ENCODE measurements at places on chromosomes 6 and 20.

DNA sequence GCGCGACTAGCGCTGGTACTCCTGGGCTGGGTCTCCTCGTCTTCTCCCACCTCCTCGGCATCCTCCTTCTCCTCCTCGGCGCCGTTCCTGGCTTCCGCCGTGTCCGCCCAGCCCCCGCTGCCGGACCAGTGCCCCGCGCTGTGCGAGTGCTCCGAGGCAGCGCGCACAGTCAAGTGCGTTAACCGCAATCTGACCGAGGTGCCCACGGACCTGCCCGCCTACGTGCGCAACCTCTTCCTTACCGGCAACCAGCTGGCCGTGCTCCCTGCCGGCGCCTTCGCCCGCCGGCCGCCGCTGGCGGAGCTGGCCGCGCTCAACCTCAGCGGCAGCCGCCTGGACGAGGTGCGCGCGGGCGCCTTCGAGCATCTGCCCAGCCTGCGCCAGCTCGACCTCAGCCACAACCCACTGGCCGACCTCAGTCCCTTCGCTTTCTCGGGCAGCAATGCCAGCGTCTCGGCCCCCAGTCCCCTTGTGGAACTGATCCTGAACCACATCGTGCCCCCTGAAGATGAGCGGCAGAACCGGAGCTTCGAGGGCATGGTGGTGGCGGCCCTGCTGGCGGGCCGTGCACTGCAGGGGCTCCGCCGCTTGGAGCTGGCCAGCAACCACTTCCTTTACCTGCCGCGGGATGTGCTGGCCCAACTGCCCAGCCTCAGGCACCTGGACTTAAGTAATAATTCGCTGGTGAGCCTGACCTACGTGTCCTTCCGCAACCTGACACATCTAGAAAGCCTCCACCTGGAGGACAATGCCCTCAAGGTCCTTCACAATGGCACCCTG, 1.6 kb downstream of the TPBG start:
- DNase-seq, result peak; percentile 24

DNA sequence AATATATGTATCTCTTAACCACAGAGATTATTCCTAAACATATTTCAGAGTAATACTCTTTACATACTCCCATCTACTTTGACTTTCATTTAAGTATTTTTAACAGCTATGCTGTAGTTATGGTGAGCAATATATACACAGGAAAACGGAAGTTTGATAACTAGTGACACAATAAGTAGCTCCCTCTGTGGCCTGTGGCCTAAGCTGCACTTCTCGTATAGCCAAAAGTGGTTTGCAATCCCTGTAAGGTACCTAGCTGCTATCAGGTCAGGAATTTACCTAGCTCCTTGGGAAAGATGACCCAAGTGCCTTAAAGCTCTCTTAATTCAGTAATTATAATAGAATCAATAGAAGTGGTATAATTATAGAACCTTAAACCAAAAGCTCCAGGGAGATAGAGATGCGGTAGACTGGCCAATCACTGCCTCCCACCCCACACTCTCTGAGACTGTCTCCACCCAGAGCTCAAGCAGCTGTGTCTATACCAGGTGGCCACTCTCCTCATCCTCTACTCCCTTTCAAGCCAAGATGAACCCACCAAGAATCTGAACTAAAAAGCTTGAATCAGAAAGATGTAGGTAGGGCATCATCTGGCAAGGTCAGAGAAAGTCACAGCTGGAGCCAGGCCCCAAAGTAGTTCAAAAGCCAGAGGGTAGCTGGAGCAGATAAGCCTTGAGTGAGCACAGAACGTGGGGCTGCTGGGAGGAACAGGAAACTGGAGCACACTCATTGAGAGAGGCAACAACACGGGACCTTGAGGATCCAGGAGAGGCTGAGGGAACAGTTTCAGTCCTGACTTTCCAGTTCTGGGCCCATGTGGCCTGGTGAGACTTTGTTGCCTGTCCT, 84.9 kb upstream of the ASF1A start:
- peak; percentile 84 for DNase-seq

DNA sequence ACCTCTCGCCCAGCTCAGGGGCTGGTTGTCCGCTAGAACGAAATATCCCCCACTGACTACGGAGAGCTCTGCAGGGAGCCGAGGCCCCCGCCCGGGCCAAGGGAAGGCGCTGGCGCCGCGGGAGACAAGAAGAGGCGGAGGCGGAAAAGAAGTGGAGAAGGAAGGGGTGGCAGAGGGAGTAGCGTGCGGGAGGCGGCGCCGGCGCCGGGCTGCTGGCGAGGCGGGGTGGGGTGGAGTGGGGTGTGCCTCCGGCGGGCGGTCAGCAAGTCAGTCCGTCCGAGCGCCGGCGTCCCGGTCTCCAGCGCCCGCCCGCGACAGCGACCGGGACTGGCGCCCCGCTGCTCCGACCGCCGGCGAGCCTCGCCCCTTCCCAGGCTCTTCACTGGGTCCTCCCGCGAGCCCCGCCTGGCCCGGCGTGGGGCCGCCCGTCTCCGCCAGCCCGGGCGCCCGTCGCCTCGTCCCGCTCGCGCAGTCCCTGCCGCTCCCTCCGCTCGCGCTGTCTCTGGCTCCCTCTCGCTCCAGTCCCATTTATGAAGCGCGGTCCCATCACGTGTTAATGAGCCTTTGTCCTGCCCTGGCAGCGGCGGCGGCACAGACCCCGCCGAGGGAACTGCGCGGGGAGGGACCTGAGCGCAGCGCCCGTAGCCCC, at the start of gene CNR1:
TSS of gene CNR1 (minus strand) at position 504 of the 649 bp plus-strand sequence. CDS start 21,073 bp downstream, outside the sequence.
- DNase-seq, result peak; percentile 31

DNA sequence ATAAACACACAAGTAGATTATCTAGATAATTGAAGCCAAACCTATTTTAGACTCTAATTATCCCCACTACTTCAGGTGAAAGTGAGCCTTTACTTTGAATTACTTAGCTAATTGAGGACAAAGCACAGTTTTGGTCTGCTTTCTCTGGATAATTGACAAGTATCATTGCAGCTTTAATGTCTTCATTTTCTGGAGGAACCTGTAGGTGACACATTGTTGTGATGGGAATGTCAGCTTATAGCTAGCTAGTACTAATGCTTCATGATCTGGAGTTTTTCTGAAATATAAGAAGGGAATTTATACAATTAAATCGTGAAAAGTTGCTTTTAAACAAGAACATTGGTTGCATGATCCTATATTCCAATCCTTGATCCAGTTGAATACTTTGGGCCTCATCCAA, 319.3 kb upstream of the CITED2 start:
- no peak for DNase-seq

GRCh38 chr6:150286912-150287311, 81.9 kb upstream of the IYD start:
- DNase-seq, result no peak

DNA sequence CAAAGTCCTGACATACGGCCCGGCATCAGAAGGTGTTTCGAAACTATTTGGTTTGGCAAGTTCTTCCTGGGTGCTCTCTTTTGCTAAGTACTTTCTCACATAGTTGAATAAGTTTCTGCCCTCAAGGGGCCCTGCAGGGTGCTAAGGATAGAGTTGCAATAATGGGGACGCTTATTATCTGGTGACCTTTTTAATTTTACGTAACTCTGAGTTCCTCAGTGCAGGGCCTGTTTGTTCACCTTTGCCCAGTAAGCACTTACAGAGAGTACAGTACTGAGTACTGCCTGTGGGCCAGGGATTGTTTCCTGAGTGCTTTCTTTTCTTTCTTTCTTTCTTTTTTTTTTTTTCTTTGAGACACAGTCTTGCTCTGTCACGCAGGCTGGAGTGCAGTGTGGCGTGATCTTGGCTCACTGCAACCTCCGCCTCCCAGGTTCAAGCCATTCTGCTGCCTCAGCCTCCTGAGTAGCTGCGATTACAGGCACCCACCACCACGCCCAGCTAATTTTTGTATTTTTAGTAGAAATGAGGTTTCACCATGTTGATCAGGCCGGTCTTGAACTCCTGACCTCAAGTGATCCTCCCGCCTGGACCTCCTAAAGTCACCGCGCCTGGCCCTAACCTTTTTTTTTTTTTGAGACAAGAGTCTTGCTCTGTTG, 4.5 kb upstream of the PXMP4 start:
- DNase-seq, result peak; percentile 50

GRCh38 chr20:6819599-6819998, 52.1 kb downstream of the BMP2 start:
- DNase-seq, result no peak

DNA sequence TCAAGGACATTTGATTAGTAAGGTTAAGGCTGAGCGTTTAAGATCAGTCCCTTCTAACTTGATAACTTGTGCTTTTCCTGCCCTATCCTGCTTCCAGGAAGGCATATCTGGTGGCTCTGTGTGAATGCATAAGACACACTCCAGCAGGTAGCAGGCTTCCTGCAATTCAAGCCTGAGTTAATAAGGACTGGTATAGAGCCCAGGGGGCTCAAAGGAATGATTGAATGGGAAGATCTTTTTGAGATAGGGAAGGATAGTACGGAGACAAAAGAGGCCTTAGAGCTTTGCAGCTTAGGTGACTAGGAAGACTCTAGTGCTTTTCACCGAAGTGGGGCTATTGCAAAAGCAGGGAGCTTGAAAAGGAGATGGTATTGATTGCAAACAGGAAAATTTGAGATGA, 307.1 kb downstream of the GRIK2 start:
- DNase-seq, result no peak

DNA sequence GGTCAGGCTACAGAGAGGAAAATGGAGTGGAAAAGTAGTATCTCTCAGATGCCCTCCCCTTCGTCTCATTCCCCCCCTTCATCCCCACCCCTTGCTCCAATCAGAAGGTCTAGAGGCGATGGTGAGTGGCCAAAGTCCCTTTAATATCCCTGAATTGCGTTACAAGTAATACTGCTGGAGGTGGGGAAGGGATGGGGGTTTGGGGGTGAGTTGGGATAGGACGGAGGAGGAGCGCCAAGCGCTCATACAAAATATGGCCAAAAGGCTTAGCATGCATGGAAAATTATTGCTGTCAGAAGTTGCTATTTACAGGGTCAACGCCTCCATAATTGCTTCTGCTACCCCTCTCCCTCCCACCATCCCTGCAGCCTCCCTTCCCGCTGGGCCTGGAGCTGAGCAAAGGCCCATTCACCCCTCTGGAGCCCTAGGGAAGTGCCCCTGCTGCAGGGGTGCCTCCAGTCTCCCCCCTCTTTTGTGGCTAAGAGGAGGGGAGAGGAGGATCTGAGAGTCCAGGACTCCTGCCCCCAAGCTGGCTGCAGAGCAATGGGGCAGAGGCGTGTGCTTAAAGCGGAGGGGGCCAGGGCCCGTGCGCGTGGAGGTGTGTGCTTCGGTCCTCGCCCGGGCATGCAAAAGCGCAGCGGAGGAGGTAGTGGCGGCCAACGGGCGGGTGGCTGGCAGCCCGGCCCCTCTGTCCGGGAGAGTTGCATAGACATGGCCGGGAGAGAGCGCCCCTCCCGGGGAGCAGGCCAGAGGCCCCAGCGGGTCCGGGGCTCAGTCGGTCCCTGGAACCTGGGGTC, 8.7 kb upstream of the SRXN1 start:
- no peak for DNase-seq

DNA sequence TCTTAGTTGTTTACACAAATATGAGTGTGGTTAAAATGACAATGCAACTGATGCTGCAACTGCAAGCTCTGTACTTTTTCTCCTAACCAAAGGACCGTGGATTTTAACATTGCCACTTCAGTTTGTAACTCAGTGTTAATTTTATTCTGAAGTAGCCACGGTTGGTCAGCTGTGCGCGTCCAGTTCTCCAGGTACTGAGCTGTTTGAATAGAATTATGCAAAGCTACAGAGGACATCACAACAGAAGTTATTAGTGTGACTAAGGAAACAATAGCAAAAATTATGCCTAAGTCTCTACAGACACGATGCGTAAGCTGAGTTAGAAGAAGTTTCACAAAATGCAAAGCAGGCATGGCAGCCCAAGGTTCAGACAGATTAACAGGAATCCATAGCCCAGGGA, 4.4 kb upstream of the ABHD12 start:
- no peak for DNase-seq

- DNase-seq, result no peak
These were observed 134.0 kb upstream of the SNX9 start for GRCh38 chr6:157688960-157689599.

DNA sequence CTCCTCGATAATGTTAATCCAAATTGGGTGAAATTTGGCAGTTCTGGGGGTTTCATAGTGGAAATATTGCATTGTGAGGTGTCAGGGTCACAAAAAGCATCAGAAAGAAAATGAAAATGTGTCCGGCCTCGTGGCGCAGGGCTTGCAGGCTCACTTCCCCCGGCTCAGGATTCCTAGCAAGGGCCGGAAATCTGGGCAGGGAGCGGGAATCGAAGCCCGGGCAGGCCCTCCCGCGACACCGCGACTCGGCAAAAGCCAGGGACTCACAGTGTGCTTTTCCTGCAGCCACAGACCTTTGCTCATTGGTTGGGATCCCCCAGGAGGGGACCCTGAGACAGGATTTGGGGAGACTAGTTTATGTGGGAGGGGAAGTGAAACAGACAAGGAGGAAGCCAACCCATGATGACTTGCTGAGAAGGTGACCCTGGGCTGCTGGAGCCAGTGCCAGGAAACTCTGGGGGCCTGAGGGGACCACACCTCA, 847 bp upstream of the CD93 start:
- no peak for DNase-seq

DNA sequence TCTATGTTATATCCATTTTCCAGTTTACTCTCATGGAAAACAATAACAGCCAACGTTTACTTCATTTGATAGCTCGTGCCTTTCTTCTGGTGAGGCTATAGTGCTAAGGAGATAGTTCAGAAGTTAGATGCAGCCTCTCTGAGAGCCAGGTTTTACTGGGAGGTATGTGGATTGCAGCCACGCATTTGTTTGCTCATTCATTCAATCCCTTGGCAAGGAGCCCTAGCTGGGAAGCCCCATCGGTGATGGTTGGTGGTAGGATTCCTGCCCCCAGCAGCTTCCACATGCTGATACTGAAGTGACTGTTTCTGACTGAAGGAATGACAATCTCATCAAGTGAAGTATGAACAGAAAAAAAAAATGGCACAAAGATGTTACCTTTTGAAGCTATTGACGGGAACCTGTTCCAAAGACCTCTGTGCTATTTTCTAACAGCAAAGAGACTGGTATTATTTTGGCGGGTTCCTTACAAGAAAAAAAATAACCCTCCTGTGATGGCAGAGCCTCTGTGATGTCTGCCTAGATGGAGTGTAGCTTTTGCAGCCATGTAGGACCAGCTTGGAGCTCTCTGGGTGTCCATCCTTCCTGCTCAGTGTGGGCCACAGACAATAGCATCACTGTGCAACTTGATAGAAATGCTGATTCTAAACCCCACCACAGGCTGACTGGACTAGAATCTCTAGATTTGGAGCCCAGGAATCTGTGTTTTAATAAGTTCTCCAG, 30.6 kb downstream of the SNAP25 start:
- DNase-seq, result no peak

DNA sequence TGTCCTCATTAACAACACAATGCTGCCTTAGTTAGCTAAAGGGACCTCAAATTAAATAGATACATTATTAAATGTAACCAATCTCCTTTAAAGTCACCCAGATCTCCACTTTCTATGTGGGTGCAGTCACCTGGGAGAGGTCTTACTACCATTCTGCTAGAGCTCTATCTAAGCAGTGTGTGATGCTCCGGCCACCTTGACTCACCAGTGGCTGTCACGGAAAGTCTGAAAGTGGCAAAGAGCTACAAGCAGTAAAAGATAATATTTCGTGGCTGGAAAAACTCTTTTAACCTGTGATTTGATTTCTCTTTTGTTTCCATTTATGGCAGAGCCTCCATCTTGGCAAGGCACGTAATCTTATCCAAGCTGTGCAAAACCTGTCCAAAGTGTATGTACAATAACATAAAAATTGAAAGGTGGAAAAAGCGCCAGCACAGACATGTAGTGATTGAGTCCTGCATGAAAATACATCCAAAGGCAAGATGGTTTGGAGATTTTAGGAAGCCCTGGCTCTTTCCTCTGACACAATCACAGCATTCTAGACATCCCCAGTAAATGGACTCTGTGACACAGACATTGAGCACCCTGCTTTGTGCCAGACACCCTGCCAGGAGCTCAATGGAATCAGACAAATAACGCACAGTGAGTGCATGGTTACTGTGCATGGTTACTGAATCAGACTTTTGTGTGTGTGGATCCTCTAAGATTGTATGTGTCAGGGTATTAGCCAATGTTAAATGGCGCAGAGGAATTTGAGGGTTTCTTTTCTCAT, 116.6 kb downstream of the ADAT2 start:
- no peak for DNase-seq

All from Kasumi-1 (cell line).